Activated T-cell treated with anti-CD3 and anti-CD28 coated beads, Interleukin-2, amount 50 U/mL, for 72 hours (primary cell): ENCODE measurements at places on chromosomes 7 and 10.
A peak's percentile ranks its signal among the peaks of the same experiment; 100 is the strongest.

DNA sequence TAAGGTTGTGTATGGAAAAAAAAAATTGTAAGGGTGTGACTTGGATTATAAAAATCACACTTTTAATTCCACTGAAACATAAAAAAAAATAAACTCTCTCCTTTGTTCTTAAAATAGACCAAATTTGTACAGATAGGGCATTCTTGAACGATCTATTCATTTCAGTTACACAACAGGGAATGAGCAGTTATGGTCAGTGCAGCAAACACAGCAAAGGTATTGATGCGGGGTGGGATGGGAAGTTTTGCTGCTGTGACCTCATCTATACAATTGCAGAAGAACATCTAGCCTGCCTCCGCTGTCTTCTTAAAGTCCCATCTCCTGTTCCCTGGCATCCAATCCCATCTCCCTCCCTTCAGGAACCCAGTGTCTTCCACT is 580.2 kb downstream of the SUGCT start:
- DNase-seq: no peak

- DNase-seq: no peak
Observed at GRCh38 chr10:103969857-103970627, 3.1 kb downstream of the SLK start.

DNA sequence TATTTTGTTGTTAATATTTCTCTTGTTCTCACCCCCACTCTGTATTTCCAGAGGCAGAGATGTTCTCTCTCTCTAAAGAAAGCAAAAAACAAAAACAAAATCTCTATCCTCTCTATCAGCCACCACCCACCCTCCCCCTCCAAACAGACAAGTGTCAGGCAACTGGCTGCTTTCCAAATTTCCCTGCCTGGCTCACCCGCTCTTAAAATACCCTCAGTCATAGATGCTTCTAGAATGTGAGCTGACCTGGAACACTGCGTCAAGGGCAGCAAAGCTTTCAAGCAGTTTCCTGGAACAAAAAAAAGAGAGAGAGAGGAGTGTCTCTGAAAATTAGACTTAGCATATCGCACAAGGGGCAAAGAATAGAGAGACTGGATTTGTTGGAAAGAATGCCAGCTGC is 341.0 kb upstream of the ZMIZ1 start:
- DNase-seq: no peak

DNA sequence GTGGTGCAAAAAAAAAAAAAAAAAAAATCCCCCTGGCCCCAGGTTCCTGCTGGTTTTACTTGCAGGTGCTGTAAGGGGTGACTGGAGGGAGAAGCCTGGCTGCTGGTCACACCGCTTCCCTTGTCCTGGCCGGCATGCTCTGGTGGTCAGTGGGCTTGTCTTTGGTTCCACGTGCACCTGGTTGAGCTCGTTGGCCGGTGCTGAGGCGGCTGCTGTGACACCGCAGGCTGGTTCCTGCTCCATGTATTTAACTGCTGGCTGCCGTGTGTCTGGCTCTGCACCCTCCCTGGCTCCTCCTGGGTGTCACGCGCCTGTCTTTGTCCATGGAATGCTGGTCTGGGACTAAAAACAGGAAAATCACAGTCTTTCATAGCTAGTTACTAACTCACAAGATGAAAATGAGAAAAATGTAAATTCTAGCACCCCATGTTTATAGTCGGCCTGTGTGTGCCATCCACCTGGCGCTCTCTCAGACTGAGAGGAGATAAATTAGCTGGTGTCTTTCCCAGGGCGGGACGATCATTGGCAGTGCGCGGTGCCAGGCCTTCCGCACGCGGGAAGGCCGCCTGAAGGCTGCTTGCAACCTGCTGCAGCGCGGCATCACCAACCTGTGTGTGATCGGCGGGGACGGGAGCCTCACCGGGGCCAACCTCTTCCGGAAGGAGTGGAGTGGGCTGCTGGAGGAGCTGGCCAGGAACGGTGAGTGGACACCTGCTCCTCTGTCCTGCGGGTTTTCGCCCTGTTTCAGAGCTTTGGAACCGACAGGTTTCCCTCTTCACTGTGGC is 33.7 kb downstream of the PFKP start:
- no peak for DNase-seq

GRCh38 chr7:74599244-74599643 is 58.3 kb upstream of the GTF2I start:
- no peak for DNase-seq

GRCh38 chr10:54137396-54137795 is 663.6 kb downstream of the PCDH15 start:
- no peak for DNase-seq

- no peak for DNase-seq
Observed at GRCh38 chr10:124288486-124288885, 130.2 kb downstream of the OAT start.

GRCh38 chr10:88523739-88524400 is 59.2 kb downstream of the RNLS start:
- DNase-seq: no peak

- DNase-seq: no peak
Observed at GRCh38 chr7:104174798-104175197, 33.0 kb downstream of the ORC5 start.

DNA sequence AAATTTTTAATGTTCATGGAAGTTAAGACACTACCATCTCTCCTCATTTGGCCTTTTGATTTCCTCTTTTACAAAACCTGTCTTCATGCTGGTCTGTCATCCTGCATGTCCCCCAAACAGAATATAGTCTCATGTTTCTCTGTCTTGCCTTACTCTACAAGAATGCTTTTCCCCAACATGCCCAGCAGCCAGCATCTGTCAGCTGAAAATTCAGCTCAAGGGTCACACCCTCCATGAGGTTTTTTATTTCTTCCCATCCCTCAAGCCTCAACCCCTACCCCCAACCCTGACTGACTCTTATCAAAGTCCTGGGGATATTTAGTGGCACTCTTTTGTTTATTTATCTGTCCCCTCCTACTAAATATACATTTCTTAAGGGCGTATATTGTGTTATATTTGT is 202.0 kb downstream of the ANK3 start:
- no peak for DNase-seq

DNA sequence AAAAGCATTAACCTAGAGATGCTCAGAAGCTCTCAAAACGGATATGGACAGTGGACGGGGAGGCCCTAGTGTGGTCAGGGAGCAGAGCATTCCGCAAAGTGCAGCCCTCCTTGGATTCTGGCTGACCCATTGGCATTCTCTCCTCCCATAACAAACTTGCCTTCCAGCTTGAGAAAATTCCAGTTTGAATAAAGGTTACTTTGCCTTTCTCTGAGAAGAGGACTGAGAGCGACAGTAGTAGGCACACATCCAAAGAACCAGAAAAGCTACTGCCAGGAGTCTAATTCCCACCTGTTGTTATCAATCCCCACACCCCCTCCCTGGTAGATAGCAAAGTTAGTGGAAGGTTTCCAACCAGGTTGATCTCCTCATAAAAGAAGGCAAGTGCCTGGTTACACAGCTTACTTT is 84.7 kb upstream of the TRIL start:
- DNase-seq: no peak

GRCh38 chr10:42476101-42476500 is 162.3 kb downstream of the ZNF33B start:
- DNase-seq: no peak

DNA sequence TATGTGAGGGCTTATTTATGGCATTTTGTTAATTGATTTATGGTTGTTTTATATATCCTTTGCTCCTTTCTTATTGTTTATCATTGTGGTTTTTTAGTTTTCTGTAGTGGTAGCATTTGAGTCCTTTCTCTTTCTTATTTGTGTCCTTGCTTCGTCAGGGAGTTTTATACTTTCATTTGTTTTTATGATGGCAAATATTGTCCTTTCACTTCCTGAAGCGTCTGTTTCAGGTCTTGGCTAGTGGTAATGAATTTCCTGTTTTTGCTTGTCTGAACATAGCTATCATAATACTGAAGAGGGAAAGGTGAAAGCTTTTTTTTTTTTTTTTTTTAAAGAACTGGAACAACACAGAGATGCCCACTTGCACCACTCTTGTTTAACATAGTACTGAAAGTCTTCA is 228.2 kb downstream of the ATRNL1 start:
- no peak for DNase-seq

DNA sequence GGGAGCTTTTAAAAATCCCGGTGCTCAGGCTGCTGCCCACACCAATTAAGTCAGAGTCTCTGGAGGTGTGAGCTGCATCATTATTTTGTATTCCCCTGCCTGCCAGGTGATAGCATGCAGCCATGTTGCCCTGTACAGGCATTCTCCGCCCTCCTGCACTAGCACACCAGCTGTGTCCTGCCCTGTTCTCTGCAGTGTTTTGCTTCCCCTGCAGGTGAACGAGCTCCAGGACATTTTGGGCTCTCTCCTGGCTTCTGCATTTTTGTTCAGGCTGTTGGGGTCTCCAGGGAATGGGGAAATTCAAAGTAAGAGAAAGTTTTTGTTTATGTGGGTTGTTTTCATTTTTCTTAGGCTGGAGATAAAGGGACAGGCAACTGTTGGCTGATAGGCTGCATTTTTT is 271.0 kb upstream of the COBL start:
- no peak for DNase-seq

DNA sequence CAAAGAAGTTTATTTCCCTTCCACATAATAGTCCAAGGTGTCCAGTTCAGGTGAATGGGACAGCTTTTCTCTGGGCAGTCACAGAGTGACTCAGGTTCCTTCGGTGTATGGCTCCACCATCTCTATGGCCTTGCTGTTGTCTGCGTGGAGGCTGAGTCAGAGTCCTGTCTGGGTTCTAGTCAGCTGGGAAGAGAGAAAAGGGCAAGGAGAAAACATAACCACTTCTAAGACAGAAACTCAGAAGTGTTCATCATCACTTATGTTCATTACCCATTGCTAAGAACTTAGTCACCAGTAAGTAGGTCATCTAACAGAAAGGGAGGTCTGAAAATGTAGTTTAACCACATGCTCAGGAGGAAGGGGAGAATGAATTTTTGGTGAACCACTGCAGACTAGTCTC is 32.4 kb upstream of the CCDC7 start:
- peak; percentile 76 for DNase-seq

DNA sequence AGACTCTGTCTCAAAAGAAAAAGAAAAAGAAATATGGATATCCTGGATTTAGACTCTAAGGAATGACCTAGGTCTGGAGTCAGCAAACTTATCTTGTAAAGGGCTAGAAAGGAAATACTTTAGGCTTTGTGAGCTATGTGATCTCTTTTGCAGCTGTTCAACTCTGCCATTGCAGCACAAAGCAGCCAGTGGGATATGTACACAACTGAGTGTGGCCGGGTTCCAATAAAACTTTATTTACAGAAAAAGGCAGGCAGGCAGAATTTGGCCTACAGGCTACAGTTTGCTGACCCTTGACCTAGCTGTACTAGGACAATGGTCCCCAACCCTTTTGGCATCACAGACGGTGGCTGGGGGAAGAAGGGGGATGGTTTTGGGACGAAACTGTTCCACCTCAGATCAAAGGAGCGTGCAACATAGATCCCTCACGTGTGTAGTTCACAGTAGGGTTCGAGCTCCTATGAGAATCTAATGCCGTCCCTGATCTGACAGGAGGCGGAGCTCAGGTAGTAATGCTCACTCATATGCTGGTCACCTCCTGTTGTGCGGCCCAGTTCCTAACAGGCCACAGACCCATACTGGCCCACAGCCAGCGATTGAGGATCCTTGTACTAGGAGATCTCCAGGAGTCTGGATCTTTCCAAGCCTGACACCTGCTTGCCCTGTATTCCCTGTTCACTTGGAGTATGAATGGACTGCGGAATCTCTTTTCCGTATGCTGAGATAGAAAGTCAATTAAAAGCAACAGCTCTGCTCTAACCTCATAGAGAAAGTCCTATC is 63.0 kb downstream of the CUL1 start:
- no peak for DNase-seq

GRCh38 chr7:151251689-151252560 is 3.4 kb upstream of the SMARCD3 start:
- peak; percentile 31 for DNase-seq

- DNase-seq: no peak
Observed at GRCh38 chr10:77240706-77241349, 396.8 kb downstream of the KCNMA1 start.

- DNase-seq: no peak
Observed at GRCh38 chr10:77983384-77984341, 45.7 kb downstream of the POLR3A start.

- no peak for DNase-seq
Observed at GRCh38 chr10:88076027-88076880, 212.8 kb downstream of the PTEN start.

DNA sequence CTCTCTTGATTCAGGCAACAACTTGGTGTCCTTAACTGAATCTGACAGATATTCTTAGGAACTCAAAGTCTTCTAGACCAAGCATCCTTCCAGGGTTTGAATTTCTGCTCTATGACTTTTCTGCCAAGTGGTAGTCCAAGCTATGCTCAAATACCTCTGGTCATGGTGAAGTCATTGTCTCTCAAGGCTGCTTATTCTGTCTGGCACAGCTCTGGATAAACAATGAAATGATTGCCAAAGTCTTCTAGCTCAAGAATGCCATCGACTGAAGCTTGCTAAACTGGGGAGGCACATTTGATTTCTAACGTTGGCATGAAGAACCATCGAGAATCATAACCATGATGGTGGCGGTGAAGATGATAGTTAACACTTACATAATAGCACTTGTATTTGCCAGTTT is 116.2 kb upstream of the MKX start:
- DNase-seq: no peak

GRCh38 chr10:1217237-1217587 is 161.0 kb downstream of the WDR37 start:
- DNase-seq: no peak

- no peak for DNase-seq
Observed at GRCh38 chr10:12566161-12567115, 217.1 kb downstream of the CAMK1D start.

DNA sequence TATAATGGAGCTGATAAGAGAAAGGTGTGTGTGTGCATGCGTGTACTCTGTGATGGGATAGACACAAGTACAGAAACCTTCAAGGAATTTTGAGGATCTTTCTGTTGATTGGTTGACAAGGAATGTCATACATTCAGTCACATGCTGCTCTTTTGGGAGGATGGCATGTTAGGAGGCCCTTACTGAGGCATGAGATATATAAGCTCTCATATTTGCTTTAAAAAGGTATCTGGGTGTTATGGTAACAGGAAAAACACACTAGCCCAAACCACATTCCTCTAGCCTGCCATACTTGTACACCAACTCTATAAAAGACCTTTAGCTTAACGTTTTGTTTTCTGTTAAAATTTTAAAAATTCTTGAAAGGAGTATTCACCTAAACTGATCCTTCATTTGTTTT is 72.5 kb upstream of the EGFR start:
- DNase-seq: no peak

DNA sequence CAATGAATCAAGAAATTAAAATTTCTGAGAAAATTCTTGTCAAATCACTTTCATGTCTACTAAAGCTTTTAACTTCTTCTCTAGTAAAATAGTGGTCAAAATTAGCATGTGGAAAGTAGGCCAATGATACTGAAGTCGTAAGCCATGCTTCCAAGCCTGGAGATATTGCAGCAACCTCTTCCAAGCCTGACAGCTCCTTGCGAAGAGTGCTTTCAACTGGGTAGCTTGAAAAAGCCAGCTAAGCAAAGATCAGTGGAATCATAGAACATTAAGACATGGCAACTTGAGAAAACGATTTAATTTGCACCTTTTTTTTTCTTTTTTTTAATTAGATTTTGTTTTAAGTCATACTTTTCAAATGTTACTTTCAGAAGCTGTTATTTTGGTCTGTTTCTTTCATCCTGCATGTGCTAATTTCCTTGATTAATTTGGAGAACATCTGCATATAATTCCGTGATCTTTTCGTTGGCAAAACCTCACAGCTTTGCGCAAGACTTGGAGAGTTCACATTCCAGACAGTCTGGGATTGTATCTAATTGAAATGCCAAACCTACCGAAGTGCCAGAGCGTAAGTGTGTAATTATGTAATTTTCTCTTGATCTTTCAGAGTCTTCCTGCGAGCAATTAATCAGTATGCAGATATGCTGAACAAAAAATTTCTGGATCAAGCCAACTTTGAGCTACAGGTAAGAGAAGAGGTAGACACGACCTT is 142.2 kb upstream of the INSYN2A start:
- DNase-seq: no peak
